ENCODE measurements at places on chromosomes 7 and 10. TPM values are rescaled to one million over a fixed set of nuclear protein-coding genes. Genes with fewer than 3 reads are reported as not detected.

The LRMDA gene
- total RNA-seq, result 18.5 TPM

The HMX2 gene
- total RNA-seq, result 1.7 TPM

The HOXA11 gene
- total RNA-seq, result 0.53 TPM

The AVL9 gene
- total RNA-seq, result 41.0 TPM

The PNLIPRP2 gene
- 1.00 TPM for total RNA-seq

The NDUFB8 gene
- total RNA-seq, result 255 TPM

The AGR2 gene
- 343 TPM for total RNA-seq

The LIPK gene
- total RNA-seq, result not detected

DNA sequence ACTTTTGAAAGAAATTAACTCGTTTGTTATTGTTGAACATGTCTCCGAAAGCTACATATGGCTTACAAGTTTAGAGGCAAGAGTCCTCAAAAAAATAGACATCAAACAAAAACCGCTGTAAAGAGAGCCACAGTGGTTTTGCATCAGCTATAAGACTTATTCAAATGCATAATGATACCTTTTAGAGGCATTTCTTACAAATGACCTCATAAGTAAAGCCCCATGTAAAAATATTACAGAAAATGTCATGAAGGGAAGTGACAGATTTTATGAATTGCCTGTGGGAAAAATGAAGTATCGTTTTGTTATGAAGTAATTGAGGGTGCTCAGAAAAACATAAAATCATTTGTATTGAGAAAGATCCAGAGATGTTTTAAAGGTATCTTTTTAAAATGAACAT lies 598.0 kb downstream of the NXPH1 start:
- DNase-seq, result no peak

- no peak for DNase-seq
These were observed 233.2 kb upstream of the PRSS1 start for GRCh38 chr7:142516038-142516501.

DNA sequence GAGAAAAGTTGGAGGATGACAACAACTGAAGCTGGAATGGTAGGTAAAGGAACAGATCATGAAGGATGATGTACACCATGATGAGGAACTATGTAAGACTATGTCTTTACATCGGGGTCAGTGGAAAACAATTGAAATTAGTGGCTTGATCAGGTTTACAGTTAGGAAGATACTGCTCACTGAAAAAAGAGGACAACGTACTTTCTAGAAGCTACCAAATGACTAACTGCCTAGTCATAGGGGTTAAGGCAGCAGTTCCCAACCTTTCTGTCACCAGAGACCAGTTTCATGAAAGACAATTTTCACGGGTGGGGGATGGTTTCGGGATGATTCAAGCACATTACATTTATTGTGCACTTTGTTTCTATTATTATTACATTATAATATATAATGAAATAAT lies 91.6 kb upstream of the ANKRD1 start:
- no peak for DNase-seq

DNA sequence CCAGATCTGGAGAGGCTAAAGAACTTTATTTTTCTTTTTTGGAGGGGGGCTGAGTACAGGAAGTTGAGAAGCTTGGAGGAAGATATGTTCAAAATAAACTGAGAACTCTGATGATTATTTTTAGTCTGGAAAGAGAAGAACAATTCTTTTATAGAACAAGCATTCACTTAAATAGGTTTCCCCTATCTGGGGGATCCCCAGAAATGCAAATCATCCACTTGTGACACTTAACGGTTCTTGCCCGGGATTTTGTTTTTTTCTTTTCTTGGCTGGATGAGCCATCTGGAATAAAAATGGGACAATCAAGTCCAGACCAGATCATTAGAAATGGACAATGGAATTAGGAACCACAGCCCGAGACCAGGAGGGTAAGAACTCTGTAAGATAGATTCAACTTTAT lies 95.9 kb upstream of the EGR2 start:
- DNase-seq, result no peak

DNA sequence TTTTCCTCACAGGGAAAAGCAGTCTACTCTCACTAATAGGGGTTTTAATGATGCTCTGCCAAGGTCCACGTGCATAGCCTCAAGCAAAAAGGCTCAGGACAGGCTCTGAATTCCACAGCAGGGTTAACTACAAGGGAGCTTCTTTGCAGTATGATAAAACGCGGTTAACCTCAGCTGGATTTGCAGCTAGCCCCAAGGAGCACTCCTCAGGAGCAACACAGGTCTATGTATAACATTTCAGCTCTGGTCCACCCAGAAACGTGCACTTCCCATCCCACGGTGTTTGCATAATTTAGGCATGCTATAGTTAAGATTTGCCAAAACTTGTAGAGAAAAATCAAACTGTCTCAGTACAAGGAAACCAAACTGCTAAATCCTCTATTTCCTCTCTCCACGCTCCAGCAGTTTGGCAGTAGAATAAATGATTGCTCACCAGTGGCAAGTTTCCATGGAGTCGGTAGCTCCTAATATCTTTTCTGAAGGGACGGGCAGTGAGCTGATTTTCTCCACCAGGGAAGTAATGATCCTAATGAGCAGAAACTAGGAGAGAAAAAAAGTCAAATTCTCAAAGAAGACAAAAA lies 13.1 kb upstream of the ASB4 start:
- no peak for DNase-seq

DNA sequence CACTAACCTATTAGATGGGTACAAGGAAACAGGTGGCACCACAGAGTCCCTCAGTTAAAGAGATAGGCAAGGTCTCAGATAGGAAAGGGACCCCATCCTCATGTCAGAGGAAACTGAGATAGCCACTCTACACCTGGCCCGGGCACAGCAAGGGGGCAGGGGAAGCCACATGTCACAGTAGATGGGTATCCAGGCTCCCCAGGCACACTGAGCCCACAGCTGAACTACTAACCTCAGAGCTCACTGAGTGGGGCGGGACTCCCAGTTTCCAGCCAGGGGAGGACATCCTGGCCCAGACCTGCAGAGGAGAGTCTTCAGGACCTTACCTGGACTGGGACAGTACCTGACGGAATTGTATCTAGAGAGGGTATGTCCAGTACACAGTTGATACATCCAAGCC lies 3.7 kb upstream of the CDHR1 start:
- no peak for DNase-seq

- DNase-seq, result no peak
These were observed 102.6 kb downstream of the CPXM2 start for GRCh38 chr10:123788981-123789380.

DNA sequence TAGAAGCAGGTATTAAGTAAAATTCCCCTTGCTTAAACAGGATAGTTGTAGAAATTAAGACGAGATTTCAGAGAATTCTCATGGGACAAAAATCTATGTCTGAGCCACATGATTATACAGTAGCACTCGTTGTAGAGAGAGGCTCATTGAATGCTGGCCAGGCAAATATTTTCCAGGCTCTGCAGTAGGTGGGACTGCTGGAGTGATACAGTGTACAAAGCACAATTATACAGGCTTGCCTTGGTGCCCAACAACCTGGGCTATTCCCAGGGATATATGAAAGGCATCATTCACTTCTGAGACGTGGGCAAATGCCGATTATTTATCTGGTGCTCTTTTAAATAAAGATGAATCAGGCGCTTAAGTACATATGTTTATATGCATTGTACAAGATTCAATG lies 380.6 kb downstream of the PHTF2 start:
- no peak for DNase-seq

DNA sequence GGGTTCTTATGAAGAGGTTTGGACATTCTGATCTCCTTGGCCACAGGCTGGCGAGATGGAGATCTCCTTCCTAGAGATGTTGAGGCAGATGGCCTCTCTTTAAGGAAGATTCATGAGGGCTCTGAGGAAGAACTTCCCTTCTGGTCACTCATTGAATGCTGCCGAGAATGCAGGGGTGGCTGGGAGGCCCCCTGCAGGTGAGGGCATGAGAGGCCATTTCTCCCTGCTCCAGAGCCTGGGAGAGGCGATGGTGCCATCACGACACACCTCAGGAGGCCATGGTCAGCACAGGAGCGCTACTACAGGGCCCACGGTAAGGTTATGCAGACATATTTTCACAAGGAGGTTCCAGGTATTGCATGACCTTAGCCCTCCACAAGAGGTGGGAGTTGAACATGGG lies 40.2 kb downstream of the CXCL12 start:
- DNase-seq, result peak; percentile 12

GRCh38 chr10:43775384-43775783 lies 126.7 kb upstream of the ZNF32 start:
- DNase-seq, result no peak

DNA sequence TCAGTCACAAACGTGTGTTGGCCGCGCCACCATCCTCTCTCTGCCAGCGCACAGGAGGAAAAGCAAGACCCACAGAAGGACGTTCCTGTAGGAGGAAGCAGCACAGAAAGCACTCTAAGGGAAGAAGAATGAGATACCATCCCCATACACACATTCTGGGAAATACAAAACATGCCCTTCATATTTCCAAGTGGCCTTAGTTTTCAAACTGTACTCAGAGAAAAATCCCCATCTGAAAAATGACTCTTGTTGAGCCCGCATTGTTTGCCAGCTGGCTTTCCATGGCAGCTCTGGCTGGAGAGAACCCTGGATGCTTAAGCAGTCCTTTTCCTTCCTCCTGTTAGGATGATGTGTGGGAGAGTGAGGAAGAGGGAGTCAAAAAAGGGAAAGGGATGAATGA lies 33.1 kb downstream of the MTURN start:
- DNase-seq, result no peak

DNA sequence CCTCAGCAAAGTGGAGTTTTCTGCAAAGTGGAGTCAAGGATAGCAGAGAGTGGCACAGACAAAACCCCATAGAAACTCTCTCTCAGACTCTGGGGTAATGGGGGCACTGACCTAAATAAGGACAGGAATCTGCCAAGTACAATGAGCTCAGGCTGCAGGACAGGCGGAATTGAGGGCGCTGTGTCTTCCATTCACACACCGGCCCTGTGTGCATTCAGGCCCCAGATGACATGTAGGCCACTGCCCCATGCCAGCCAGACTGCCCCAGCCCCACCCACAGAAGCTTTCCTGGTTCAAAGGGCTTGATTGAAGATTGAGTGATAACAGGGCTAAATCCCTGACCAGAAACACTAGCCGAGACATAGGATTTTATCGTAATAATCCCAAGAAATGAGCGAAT lies 52.7 kb downstream of the EEPD1 start:
- DNase-seq, result no peak

DNA sequence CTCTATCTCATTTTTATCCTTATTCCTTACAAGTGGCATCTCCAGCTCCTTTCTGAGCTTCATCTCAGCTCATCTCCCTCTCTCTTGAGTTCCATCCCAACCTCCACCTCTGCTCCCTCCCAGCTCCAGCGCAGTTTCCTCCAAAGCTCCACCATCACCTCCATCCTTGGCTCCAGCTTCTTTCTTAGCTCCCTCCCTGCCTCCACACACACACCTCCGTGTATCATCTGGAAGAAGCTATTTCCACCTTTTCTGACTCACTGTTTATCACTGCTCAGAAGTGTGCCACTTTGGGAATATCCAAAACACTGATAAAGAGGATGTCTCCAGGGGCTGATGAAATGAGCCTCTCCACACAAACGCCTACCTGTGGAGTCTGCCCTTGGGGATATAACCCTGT lies 481.4 kb downstream of the PTPRN2 start:
- no peak for DNase-seq

- peak; percentile 40 for DNase-seq
These were observed 990 bp downstream of the CALML3 start for GRCh38 chr10:5525561-5526341.

DNA sequence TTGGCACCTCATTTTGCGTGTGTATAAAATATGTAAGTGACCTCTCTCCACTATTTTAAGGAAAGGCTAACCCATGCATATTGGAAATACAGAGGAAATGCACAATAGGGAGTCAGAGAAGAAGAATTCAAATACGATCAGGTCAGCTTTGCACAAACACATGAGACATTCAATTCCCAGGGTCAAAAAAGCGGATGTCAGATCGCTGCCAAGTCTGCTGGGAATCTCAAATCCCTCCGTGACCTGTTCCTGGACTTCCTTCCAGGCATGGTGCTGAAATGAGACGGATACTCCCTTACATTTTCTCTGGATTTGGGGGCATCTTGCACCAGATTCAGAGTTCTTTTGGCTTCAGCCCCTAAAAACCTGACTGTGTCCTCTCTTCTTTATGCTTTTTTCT lies 91.9 kb upstream of the PRKCQ start:
- no peak for DNase-seq

DNA sequence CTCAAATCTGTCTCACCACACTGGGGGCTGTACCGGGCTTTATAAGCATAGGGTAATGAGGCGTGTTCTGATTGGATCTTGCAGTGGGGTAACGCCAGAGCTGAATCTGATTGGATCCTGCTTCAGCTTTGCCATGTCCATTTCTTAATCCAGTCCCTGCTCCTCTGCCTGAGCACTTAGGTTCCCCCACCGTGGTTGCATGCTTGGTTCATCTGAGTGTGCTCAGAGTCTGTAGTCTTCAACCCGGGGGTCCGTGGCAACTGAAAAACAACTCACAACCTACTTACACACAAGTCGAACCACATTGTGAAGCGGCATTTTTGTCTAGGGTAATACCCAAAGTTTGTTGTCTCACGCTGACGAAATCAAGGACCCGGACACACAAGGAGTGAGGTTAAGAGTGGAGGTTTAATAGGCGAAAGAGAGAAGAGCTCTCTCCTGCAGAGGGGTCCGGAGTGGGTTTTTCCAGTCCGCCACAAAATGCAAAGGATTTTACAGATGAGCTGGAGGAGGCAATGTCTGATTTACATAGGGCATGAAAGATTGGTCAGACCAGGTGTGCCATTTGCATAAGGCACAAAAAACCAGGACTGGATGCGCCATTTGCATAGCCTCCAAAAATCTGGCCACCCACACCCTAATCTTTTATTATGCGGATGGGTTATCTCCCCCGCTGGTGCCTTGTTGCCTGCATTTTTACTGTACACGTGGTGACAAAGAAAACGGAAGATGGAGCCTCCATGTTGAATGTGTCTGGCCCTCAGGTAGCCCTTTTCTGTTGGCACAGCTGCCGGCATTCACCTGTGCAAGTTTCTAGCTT lies 641.8 kb upstream of the FOXK1 start:
- no peak for DNase-seq

- DNase-seq, result no peak
These were observed 14.2 kb downstream of the FBH1 start for GRCh38 chr10:5904227-5904626.

GRCh38 chr10:63724922-63725321 lies 203.7 kb downstream of the REEP3 start:
- DNase-seq, result no peak

DNA sequence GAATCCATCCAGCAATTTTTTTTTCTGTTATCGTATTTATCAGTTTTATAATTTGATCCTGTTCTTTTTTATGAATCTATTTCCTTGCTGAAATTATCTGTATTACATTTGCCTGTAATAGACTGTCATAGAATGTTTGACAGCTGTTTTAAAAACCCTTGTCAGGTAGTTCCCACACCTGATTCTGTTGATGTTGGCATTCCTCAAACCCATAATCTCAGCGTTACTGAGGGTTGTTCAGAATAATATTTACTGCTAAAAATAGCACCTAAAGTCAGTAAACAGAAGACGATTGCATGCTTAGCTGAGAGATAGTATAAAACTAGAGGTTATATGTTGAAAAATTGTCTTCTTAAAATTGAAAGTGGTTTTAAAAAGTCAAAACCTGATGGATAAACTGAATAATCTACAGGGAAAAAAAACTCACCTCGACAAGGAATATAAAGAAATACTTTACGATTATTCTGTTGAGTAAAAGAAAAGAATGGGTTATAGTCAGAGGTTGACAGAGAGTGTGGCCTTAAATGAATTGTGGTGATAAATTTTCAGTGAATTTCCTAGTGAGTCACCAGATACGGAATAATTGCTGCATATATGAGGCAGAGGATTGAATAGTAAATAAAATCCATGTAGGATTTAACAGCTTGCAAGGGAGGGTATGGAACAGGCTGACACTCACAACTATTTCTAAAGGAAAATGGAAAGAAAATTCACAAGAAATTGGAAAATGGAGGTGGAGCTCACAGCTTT lies 824.1 kb upstream of the IGFBP3 start:
- no peak for DNase-seq

GRCh38 chr7:79785556-79785955 lies 332.1 kb upstream of the MAGI2 start:
- DNase-seq, result no peak
